ENCODE measurements at places on chromosomes 4 and X.
A peak's percentile ranks its signal among the peaks of the same experiment; 100 is the strongest.

DNA sequence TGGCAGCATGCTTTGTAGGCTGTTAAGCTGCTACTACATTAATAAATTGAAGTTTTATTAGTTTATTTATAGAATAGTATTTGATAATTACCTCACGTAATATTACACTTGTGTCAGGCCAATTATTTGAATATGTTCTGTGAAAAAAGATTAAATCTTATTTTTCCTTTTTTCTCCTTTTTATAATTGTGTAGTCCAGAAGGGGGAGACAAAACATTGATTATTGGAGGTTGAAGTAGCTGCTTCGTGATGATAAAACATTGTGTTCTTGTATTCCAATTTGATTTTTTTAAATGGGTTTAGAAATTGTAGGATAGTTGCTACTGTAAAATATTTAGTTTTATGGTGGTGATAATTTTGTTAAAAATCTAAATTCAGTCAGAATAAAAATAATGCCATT is 85.7 kb downstream of the DIAPH2 start:
- DNase-seq: no peak

DNA sequence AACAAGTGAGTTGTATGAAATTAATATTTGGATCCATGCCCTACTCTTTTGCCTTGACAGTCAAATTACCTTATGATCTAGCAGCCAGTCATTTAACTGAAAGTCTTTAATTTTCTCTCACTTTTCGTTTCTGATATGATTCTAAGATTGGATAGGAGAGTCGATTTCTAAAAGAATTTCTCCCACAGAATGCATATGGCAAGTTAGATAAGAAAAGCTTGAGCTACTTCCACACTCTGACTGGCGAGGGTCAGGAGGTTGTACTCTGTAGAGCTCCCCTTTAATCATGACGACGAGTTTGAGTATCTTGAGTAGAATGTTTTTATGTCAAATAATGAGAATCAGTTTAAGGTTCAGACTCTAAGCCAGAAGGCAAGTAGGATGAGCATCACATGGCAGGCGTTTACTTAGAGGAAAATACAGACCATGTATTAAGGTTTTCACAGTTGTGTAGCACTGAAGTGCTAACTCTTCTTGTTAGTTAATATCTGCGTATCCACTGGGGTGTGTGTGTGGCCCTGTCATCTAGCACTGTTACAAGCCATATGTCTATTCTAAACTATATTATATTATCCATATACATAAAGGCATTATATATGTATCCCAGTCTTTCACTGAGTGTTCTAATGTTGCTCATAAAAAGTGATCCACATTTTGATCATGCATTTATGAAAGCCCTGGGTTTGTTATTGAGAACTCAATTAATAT is 37.8 kb downstream of the LRP2BP start:
- DNase-seq: no peak

GRCh38 chr4:176979416-176979815 is 186.7 kb upstream of the VEGFC start:
- DNase-seq: no peak

GRCh38 chrX:77527233-77528001 is 80.2 kb downstream of the FGF16 start:
- DNase-seq: peak; percentile 19

DNA sequence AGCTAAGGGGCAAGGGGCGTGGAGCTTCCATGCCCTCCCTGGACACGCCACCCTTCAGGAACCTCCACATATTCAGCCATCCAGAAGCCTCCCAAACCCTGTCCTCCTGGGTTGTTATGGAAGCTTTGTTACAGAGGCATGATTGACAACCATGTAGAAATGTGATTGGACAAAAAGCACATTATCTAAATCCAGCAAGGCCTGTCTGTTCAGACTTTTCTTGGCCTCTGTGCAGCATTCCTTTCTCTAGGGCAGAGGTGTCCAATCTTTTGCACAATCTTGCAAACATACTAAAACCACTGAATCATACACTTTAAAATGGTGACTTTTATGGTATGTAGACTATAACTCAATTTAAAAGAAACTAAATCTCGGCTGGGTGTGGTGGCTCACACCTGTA is 12.7 kb downstream of the STEEP1 start:
- DNase-seq: no peak

DNA sequence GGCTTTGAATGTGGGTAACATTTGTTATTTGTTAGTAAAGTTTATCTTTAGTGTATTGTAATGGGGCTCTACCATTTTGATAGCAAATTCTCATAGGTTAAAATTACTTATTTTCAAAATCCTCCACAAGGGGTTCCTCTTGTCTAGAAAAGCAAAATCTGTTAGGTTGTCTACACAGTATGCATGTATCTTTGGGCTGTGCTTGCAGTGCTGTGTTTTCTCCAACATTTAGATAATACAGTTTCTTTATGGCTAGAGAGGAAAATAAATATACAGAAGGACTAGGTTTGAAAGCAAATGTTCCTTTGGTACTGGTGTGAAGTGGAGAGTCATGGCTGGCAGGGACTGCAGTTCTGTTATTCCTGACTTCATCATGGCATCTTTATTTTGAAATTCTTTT is 40.3 kb downstream of the POLR2B start:
- DNase-seq: no peak

GRCh38 chrX:133749370-133749769 is 236.0 kb downstream of the GPC3 start:
- no peak for DNase-seq

GRCh38 chr4:179692222-179692621 is 2250.0 kb upstream of the AGA start:
- DNase-seq: no peak

DNA sequence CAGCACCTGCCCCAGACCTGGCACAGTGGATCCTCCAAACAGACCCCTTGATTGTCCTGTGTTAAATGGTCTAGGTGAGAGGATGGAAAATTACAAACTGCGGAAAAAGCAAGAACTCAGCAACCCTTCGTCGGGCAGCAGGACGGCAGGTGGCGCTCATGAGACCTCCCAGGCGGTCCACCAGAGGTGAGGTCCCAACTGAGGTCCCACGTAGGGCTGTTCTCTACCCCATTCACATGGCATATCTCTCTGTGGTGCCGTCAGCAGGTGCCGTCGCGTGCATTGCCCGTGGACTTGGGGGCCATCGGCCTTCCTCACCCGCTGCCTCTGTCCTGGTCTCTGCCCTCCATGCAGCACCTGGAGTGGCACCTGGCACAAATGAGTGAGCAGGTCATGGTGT is 88.2 kb downstream of the CRMP1 start:
- DNase-seq: no peak

GRCh38 chr4:182643801-182644682 is 273.1 kb downstream of the DCTD start:
- no peak for DNase-seq

DNA sequence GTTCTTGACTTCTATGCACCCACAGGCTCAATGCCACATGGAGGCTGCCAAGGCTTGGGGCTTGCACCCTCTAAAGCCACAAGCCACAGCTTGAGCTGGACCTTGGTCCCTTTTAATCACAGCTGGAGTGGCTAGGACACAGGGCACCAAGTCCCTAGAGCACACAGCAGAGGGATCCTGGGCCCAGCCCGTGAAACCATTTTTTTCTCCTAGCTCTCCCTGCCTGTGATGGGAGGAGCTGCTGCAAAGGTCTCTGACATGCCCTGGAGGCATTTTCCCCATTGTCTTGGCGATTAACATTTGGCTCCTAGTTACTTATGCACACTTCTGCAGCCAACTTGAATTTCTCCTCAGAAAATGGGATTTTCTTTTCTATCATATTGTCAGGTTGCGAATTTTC is 410.9 kb downstream of the GRID2 start:
- no peak for DNase-seq

DNA sequence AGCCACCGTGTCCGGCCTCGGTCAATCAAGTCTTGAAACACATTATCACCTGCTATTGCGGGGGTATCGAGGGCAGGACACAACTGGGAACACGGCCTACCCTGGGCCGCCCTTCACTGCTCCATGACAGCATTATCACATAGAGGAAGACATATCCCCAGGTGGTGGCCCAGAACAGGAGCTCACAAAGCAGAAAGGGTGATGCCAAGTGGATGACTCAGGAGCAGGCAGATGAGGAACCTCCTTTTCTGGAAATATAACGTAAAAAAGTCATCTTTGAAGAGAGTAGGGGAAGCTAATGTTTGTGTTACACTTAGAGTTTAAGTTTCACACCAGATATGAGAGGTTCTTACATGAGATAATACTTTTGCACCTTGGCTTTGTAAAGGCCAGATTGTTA is 5.3 kb upstream of the SUPT20HL1 start:
- DNase-seq: no peak

GRCh38 chrX:22969411-22969810 is 30.3 kb upstream of the DDX53 start:
- DNase-seq: no peak

DNA sequence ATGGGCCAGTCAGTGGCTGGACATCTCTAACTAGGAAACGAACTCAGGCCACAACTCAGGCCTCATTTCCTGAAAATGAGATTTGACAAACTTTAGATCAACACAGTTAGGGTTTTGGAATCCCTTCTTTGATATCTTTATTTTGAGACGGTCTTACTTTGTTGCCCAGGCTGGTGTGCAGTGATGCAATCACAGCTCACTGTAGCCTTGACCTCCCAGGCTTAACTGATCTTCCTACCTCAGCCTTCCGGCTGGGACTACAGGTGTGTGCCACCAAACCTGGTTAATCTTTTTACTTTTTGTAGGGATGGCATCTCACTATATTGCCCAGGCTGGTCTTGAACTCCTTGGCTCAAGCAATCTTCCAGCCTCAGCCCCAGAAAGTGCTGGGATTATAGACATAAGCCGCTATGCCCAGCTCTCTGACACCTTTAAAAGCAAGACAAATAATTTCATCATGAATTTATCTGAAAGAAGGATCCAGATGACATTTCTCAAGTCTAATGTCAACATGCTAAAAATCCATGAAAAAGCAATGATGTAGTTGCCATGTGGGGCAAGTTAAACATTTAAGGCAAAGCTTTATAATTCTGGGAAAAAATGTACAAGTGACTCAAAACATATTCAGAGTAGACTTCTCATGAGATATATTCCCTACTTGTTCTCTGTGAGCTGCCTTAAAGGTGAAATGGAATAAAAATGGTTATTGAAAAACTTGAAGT is 89.1 kb upstream of the CBR4 start:
- no peak for DNase-seq

GRCh38 chr4:10697086-10697485 is 12.5 kb upstream of the CLNK start:
- no peak for DNase-seq

DNA sequence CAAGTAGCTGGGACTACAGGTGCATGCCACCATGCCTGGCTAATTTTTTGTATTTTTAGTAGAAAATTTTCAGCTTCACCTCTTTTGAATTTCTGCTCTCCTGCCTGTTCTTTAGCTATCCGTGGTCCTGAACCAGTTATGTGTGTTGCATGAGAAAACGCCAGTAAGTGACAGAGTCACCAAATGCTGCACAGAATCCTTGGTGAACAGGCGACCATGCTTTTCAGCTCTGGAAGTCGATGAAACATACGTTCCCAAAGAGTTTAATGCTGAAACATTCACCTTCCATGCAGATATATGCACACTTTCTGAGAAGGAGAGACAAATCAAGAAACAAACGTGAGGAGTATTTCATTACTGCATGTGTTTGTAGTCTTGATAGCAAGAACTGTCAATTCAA is 13.9 kb downstream of the ALB start:
- DNase-seq: no peak

DNA sequence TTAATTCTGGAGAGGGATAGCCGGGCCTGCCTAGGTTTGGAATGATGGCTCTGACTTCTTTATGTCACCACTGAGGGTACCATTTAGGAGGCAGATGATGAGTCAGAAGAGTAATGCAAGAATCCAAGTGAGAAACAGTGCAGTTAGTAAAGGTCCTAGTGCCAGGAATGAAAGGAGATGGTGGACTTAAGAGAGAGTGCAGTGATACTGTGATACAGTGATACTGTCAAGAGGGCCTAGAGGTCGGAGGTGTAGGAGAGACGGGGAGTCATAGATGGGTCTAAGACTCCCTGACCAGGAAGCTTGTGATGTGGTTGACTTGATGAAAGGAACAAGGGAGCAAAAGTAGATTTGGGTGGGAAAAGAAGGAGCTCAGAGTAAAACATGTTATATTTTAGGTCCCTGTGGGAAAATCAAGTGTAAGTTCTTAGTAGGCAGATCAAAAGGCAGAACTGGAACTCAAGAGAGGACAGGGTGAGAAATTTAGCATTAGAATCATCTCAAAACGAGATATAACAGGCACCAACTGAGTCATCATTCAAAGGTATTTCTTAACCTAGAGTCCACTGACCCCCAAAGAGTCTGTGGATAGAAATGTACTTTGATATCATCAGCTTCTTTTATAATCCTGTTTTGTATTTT is 85.0 kb downstream of the NFKB1 start:
- DNase-seq: no peak

- DNase-seq: no peak
These were observed 353.1 kb upstream of the BOD1L1 start for GRCh38 chr4:13980317-13981310.

DNA sequence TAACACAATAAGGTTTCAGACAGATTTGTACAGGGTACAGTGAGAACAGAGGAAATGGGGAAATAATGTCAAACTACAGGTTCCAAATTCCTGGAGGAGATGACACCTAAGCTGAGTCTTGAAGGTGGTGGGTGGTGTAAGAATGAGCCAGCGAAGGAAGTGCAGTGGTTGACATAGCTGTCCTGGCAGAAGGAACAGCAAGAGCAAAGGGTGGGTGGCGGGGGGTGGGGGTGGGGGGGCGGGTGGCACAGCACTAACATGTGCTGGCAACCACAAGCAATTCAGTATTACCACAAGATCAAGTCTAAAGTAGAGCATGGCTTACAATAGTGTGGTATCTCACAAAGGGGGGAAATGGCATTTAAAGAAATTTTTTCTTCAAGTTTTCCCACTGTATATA is 13.1 kb upstream of the G3BP2 start:
- no peak for DNase-seq

- no peak for DNase-seq
These were observed 170.1 kb downstream of the AFAP1 start for GRCh38 chr4:7769396-7770223.

GRCh38 chr4:108120789-108121188 is 47.9 kb downstream of the LEF1 start:
- DNase-seq: no peak

GRCh38 chr4:48195853-48196252 is 61.8 kb upstream of the TXK start:
- no peak for DNase-seq

DNA sequence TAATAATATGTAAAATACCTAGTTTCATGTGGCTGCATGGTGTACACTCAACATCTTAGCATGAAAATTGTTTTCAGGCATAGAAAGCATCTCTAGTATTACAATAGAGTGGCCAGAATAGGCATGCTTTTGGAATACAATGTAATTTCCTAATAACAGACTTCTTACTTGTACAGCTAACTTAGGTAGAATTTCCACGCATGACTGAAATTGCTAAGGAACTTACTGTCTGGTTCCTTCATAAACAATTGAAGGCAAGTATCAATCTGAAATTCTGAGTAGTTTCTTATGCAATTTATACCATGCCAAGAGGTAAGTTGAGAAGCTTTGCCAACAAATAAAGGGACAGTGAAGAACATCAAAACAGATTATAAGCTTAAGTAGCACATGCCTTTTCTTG is 26.7 kb downstream of the SULT1E1 start:
- no peak for DNase-seq

GRCh38 chrX:11111947-11112346 is 815 bp downstream of the HCCS start:
- DNase-seq: no peak

GRCh38 chr4:20109391-20109790 is 142.3 kb upstream of the SLIT2 start:
- DNase-seq: no peak

All from hippocampal formation (tissue), 2 donors.